ENCODE measurements at places on chromosomes 2 and 18. TPM values are rescaled to one million over a fixed set of nuclear protein-coding genes. Genes with fewer than 3 reads are reported as not detected.

DNA sequence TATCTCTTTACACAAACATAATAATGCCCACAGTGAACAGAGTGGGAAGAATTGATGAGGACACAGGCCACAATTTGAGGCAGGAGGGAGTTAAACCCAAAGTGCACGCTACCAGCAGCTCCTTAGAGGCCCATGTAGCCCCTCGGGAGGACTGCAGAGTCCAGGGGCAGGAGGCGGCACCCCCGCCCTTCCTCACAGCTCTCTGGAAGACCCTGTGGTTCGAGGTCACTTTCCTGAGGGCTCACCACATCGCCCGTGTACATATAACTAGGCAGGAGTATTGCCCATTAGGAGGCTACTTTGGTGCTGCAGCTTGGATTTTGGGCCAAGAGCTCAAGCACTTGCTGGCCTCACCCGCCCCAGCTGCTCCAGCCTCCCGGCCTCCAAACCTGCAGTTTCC lies 22.2 kb upstream of the CIDEA start:
- no peak for DNase-seq

GRCh38 chr2:222494104-222494739 lies 69.9 kb downstream of the SGPP2 start:
- no peak for DNase-seq

DNA sequence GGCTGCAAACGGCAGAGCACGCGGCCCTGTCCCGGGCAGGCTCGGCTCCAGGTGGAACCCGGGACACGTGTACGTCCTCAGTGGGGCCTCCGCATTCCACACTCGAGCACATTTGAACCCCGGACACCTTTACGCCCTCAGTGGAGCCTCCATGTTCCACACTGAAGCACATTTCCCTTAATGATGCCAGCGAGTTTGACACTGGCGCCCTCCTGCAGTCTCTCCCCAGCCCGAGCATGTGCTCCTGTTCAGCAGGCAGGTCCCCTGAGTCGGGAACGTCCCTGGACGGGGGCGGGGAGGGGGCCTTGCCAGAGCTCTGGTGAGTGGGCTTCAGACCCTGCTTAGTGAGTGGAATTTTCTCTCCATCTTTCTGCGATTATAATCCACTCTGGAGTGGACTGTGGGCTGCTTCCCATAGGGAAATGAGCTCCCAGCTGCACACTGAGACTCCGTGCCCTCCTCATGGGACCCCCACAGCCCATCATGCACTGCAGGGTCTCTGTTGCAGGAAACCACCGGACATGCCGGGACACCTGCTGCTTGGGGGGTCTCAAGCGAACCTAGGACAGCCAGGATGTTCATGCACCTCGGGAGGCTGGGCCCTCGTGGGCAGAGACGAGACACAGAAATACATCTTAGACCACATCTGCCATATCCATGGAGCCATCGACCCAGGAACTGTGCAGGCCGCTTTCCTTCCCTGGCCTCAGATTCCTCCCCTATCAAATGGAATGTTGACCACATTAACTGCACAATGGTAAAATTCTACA lies 70.3 kb upstream of the SNTG2 start:
- DNase-seq: no peak

DNA sequence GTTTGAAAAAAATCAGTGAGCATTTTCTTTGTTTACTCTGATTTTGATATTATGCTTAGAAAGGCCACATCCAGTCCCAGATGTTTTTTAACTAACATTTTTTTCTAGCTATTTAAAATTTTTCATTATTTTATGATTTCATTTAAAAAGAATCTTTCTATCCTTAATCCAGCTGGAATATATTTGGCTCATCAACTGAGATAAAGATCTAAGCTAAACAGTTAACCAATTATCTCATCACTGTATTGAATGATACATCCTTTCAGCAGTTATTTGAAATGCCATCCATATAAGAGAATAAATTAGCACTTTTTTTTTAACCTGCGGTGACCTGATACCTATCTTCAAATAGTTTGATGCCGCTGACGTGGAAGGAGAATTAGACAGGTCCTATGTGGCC lies 245.5 kb upstream of the COPS8 start:
- no peak for DNase-seq

DNA sequence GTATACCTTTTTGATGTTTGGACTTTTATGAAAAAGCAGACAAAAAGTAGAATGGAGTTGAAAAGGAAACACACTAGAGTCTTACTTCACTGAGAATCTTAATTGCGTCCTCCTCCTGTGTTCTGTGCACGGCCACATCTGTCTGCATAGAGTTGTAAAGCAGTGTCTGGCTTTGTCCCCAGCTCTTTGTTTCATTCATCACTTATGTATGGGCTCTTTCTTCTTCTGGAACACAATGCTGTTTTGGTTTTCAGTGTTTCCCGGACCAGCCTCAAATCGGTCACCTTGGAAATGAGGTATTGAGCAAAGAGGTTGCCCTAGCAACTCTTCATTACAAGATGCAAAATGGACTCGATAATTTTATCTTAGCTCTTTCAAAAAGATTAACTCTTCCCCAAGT lies 104.3 kb upstream of the CNGA3 start:
- no peak for DNase-seq

GRCh38 chr2:216539791-216540241 lies 41.2 kb downstream of the RPL37A start:
- DNase-seq: no peak

- no peak for DNase-seq
Observed at GRCh38 chr2:236587861-236588815, 18.5 kb downstream of the ACKR3 start.

- DNase-seq: no peak
Observed at GRCh38 chr2:15357922-15358321, 203.2 kb downstream of the NBAS start.

DNA sequence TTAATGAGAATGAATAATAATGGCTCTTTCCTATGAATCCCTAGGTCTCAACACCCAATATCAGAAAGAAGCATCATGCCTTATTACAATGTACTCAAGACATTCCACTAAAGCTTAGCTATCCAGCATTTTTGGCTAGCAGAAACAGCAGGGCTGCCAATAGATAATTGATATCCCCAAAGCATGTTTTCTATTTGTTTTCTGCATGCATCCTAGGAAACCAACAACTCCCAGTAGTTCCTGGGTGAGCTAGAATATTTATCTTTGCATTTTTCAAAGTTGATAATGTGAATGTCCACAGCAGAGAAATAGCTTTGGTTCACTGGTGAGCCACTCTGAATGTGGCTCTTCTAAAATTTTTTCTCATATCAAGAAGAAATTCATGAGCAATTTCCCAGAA lies 5.8 kb upstream of the ANTXR1 start:
- DNase-seq: peak; percentile 83

DNA sequence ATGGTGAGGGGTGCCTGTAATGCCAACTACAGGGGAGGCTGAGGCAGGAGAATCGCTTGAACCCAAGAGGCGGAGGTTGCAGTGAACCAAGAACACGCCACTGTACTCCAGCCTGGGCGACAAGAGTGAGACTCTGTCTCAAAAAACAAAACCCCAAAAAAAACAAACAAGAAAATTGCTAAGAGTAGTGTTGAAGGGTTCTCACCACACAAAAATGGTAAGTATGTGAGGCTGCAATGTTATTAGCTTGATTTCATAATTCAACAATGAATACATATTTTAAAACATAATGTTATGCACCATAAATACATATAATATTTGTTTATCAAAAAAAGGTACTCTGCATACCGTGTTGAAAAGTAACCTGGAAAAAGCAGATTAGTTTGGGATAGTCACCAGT lies 45.8 kb downstream of the PSMG2 start:
- no peak for DNase-seq

- DNase-seq: no peak
Observed at GRCh38 chr2:156300337-156300736, 32.2 kb downstream of the NR4A2 start.

DNA sequence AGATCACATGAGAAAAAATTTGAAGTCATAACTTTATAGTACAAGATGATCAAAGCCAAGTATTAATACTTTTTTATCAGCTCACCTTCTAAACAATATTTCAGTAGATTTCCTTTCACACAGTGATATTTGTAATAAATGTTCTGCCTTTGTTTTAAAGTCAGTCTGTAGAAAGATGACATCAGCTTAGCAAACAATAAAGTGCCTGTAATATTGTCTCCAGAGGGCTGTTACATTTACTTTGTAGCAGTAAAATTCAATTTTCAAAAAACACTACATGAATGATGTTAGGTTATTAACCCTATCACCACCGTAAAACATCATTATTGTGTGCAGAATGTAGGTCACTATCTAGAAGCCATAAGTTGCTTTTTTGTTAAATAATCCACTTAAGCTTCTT lies 49.6 kb downstream of the ZEB2 start:
- DNase-seq: no peak

GRCh38 chr2:46535360-46535759 lies 56.0 kb downstream of the TMEM247 start:
- DNase-seq: no peak

GRCh38 chr2:75475976-75476375 lies 84.8 kb downstream of the EVA1A start:
- DNase-seq: no peak

DNA sequence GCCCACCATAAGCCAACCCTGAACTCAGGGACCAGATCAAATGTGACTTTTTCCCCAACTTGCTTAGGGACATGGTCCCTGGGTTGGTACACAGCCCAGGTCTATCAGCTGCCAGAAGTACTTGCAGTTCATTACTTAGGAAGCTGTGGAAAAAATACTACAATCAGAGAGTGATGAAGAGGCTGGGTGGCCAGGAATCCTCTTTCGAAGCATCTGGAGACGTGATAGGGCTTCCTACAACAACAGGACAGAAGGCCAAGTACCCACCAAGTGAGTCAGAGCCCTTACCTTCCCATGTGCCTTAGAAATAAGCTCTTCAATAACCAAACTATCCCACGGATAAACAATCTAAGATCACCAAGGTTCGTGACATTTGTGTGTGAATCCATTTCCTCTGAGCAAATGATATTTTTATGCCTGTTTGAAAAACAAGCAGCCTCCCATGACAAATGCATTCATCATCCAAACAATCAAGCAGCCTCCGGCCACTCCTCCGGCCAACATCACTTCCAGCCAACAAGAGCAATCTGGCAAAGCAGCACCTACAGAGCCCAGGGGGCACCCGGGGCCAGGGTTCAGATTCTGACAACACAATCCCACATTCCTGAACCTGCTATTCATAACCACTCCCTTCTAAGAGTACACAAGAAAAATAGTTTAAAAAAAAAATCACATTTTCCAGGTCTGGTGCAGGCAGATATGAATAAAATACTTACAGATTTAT lies 26.4 kb downstream of the TBC1D8 start:
- DNase-seq: peak; percentile 43

- no peak for DNase-seq
Observed at GRCh38 chr2:217277646-217278398, 418.0 kb upstream of the TNP1 start.

Gene PTPRN
- polyA plus RNA-seq: 0.19 TPM

Gene SPP2
- polyA plus RNA-seq: not detected

Gene AFTPH
- 25.8 TPM for polyA plus RNA-seq
